ENCODE measurements at places on chromosomes 11 and 22.

GRCh38 chr22:50274311-50274710 is 4.1 kb upstream of the MAPK11 start:
- DNase-seq: peak; percentile 94

DNA sequence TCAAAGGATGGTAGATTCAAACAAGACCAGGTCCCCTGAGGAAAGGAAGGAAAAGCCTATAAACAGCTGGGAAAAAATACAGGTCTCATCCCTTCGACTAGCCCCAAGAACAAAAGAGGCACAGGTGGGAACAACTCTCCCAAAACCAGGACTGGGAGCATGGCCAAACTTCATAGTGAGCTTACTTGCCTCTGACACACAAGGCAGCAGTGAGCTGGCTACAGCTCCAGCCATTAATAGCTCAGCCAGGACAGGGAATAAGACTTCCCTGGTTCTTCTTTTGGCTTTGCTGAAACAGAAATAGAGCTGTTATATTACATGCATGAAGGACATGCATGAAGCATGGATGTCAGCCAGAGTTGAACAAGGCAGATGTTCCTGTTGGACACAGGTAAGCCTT is at the start of gene OR10A2:
Gene OR10A2, plus strand, starts transcription at position 97 of the 400 bp plus-strand sequence. CDS start 6,698 bp downstream, outside the sequence.
- peak; percentile 81 for DNase-seq

DNA sequence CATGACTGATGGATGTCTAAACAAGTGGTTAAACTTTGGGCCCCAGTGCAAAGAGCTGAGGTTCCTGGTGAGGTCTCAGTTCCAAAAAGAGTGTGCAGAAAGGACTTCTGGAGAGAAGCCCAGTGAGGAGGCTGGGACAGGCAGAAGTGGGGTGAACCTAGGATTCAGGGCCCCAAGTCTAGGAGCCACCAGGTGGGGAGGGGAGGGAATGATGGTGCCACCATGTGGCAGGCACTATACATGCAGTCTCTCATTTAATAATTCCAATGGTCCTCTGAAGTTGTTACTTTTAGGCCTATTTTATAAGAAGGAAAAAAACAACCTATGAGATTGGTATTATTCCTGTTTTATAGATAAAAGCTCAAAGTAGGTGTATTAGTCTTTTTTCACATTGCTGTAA is 102.0 kb downstream of the INSC start:
- no peak for DNase-seq

DNA sequence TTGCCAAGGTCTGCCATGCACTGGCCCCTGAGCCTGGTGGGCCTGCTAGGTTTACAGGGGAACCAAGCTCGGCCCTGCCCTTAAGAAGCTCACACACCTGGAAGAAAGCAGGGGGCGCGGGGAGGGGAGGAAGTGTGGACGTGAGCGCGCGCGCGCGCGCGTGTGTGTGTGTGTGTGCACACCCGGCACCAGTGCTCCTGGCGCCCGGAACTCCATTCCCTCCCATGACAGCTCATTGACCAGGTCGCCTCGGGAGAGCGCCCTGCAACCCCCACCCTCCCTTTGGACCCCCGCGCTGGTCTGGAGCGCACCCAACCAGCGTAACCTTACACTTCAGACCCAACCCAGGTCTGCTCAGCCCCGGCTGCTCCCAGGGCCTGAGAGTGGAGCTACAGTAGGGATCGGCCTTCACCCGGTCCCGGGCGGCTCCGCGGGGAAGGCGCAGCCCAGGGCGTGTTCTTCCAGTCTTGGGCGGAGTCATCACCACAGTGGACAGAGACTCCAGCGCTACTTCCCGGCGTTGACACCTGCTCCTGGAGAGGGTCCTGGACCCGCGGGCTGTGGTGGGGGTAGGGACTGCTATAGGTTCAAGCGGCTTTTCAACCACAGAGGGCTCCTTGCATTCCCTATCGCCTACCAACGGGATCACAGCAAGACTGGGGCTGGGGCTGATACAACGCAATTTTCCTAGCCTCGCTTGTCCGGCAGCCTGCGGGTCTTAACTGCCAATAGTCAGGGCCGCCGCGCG is 1.5 kb downstream of the GALNT18 start:
- DNase-seq: peak; percentile 69

DNA sequence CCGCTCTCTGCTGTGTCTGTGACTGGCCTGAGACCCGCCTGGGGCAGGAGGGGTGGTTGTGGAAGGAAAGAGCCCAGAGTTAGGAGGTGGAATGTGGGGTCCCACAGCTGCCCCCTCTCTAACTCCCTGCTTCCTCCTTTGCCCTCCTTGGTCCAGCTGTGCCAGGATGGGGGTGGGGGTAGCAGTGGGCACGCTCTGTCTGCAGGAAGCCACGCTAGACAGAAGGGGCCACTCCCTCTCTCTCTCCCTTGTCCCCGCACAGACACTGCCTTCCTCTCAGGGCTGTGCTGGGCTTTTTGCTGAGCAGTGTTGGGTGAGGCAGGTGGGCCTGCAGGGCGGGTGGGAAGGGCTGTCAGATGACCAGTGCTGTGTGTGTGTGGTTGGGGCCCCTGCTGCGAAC is 2.0 kb upstream of the SOX10 start:
- no peak for DNase-seq

DNA sequence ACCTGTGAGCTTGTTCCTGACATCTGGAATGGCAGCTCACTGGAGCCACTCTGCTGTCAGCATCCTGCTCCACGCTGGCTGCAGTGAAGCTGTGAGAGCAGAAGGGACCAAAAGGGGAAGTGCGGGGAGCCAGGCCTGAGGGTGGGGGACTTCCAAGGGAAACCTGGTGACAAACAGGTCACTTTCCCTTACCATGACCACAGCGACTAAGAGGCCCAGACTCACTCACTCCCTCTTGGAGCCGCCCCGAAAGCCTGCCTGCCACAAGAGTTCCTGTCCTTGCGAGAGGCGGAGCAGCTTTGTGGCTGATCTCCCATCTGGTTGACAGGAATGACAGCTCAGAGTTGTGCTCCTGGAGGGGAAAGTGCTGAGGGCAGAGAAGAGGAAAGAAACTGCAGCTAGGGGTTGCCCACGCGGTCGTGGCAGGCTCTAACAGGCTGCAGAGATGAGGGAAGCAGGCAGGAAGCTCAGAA is 183.8 kb upstream of the NTM start:
- DNase-seq: no peak

DNA sequence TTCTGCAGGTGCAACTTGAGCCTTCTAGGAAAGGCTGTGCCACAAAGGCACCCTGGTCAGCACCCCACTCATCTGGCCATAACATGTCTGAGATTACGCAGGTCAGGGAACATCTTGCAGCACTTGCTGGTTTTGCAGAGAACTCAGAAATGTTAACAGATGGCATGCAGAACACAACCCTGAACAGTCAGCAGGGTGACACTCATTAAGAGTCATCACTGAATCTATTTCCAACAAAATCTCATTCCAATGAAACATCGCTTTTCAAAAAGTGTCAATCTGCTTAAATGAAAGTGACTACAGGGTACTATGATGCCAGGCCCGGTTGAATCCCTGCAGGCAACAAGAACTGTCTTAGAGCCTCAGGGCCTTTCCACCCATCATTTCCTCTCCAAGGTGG is 369.8 kb upstream of the CCDC90B start:
- peak; percentile 91 for DNase-seq

DNA sequence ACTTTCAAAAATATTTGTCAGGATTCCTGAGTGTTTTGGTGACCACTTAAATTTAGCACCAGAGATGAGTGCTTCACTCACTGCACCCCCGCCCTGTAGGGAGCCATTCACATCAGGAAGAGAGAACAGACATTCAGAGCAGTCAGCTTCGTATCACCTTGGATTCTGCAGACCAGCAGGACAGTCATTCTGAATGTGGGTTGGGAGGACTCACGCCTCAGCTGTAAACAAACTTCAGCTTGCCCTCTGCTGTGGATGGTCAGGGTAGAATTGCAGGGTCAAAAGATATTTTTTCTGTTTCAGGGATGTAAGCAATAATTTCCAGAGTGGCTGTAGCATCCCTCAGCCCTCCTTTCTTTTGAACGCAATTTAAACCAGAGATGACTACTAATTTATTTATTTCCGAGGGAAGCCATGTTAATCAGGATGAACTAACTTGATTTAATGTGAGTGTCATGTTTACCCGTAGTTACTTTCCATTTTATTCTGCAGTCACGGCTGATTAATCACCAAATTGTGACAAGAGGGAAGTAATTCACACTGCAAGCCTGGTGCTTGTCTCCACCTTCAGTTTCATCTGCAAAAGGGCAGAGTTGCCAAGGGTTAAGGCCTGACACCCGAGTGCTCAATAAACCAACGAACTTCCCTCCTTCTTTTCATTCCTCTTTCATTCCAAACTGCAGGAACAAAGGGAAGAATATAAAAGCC is 174.2 kb upstream of the DDI1 start:
- no peak for DNase-seq

DNA sequence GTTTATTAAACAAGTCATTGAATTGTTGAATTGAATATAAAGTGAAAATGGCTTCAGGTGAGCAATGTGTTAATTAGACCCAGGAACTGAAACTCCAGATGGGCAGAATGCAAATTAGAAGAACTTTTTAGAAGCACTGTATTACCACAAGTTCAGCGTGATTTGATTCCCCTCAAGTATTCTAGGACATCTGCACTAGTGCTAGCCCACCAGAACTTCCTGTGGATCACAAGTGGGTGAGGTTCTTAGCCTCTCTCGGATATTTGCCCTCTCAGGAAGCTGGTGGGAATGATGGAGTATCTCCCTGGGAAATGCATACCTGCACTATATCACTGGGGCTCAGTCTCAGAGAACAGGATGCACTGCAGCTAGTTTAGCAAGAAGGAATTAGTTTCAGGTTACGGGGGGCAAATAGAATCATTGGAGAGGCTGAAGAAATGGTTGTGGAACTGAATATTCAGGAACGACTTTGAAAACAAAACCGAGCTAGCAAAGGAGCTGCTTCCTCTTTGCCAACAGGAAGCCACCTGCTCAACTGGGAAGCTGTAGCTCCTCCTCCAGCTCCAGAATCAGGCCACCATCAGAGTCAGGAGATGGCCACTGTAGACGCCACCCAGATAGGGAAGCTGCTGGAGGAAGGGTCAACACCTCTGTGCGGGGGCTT is 74.3 kb downstream of the DHCR7 start:
- DNase-seq: no peak

DNA sequence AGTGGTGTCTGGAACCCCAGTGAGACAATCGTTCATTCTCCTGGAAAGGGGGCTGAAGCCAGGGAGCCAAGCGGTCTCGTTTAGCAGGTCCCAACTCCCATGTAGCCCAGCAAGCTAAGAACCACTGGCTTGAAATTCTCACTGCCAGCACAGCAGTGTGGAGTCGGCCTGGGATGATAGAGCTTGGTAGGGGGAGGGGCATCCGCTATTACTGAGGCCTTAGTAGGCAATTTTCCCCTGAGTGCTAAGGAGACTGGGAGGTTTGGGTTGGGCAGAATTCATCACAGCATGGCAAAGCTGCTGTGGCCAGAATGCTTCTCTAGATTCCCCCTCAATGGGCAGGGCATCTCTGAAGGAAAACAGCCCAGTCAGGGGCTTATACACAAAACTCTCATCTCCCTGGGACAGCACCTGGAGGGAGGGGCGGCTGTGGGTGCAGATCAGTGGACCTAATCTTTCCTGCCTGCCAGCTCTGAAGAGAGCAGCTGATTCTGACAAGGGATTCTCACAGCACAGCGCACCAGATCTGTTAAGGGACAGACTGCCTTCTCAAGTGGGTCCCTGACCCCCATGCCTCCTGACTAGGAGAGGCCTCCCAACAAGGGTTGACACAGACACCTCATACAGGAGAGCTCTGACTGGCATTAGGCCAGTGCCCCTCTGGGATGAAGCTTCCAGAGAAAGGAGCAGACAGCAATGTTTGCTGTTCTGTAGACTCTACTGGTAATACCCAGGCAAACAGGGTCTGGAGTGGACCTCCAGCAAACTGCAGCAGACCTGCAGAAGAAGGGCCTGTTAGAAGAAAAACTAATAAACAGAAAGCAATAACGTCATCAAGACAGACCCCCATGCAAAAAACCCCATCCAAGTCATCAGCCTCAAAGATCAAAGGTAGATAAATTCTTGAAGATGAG is 14.8 kb downstream of the OR52M1 start:
- DNase-seq: no peak

DNA sequence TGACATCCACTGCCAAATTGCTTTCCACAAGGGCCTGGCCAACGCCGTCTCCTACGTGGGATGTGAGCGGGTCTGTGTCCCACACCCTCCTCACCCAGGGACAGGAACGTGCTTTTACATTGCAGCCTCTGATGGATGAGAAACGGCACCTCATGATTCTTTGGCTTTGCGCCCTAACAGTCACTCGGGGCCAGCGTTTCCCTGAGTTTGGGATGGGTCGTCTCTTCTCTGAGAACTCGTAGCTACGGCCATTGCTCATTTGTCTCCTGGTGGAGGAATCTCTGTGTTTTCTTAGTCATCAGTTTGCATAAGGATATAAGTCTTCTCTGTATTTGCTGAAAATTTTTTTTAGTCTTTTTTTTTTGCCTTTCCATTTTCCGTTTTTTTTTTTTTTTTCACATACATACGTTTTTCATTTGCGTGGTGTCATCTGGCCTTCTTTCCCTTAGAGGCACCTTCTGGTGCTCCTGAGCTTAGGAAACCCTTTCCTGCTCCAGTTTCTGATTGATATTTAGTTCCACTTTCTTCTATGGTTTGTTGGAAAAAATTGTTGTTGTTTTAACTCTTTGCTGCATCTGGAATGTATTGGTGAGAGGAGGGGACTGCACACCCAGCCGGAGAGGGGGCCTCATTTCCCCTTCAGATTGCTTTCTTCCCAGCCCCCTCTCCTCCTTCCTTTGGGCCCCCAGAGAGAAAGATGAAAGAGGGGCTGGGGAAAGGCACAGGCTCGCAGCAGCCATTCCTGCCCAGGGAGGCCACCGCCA is 12.0 kb downstream of the TNNT3 start:
- no peak for DNase-seq

DNA sequence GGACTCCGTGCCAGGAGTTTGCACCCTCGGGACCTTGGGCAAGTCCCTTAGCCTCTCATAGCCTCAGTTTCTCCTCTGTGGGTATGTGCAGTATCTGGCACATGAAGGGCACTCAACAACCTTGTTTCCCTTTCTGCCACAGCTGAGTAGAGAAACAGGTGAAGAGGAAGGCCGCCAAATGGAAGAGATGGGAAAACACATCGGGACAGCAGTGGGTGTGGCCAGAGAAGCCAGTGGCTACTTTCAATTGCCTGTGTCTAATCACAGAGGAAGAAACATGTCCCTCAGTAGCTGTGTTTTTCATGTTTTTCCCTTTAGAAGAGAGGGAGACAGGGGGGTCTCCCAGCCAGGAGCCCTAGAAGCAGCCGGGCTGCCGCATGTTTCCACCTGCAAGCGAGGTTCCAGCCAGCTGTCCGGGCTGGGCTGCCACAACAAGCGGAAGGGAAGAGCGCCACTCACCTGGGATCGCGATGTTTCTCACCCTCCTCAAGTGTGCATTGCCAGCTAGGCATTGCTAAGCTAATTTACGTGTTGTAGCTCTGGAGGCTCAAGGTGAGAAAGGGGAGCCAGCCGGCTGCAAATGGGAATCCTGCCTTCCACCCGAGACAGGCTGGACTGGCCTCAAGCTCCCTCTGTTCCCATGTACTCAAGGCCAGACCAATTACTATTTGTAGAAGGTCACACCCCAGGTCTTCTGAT is 16.7 kb downstream of the ASPHD2 start:
- DNase-seq: peak; percentile 73

Data from G401 (cell line).